ENCODE measurements at places on chromosomes 4 and X. TPM values are rescaled to one million over a fixed set of nuclear protein-coding genes. Genes with fewer than 3 reads are reported as not detected.

- DNase-seq: no peak
- H3K36me3 ChIP-seq: no peaks in the 10 kb centered on the region
- no peaks in the 10 kb centered on the region for H3K27me3 ChIP-seq
- H3K4me1 ChIP-seq: no peaks in the 10 kb centered on the region
- no peak overlapping the region for H3K27ac ChIP-seq
- H3K4me3 ChIP-seq: no peak overlapping the region
Observed at GRCh38 chrX:101803451-101803850, 128.4 kb downstream of the ZMAT1 start.

GRCh38 chr4:129623233-129623875 is 527.4 kb downstream of the C4orf33 start:
- H3K36me3 ChIP-seq: no peaks in the 10 kb centered on the region
- no peak overlapping the region for H3K27ac ChIP-seq
- no peaks in the 10 kb centered on the region for H3K27me3 ChIP-seq
- DNase-seq: peak; percentile 37
- H3K4me1 ChIP-seq: no peaks in the 10 kb centered on the region

DNA sequence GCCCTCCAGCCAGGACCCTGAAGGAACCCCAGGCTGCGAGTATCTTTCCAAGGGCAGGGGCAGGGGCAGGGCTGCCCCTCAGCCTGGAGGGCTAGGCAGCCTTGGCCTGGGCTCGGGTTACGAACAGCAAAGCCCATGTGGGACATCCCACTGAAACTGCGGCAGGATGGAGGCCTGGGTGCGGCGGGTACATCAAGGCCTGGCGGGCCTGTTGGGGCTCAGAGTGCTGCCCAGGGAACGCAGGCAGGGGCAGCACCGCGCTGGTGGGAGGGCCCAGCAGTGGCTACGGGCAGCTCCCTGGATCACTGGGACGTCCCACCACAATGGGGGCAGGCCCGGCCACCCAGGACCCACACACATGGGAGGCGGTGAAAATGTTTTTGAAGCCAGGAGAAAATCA is 10.9 kb downstream of the NAT8L start:
- H3K36me3 ChIP-seq: no peaks in the 10 kb centered on the region
- DNase-seq: no peak
- no peak overlapping the region for H3K27ac ChIP-seq
- peaks cover 1% of the 10 kb centered on the region for H3K4me1 ChIP-seq
- no peak overlapping the region for H3K4me3 ChIP-seq
- no peaks in the 10 kb centered on the region for H3K27me3 ChIP-seq

GRCh38 chr4:8146157-8146556 is 12.5 kb downstream of the ABLIM2 start:
- no peaks in the 10 kb centered on the region for H3K36me3 ChIP-seq
- H3K27ac ChIP-seq: no peak overlapping the region
- no peak overlapping the region for H3K4me3 ChIP-seq
- H3K4me1 ChIP-seq: no peaks in the 10 kb centered on the region

- no peak overlapping the region for H3K4me3 ChIP-seq
- no peaks in the 10 kb centered on the region for H3K27me3 ChIP-seq
- H3K27ac ChIP-seq: no peak overlapping the region
- H3K4me1 ChIP-seq: no peaks in the 10 kb centered on the region
- H3K36me3 ChIP-seq: no peaks in the 10 kb centered on the region
- DNase-seq: no peak
Observed at GRCh38 chrX:77723681-77724080, 62.3 kb downstream of the ATRX start.

GRCh38 chr4:57110640-57111511 is 691 bp upstream of the IGFBP7 start:
- DNase-seq: peak; percentile 77
- H3K36me3 ChIP-seq: no peaks in the 10 kb centered on the region
- peak overlapping the region; percentile 95 for H3K27ac ChIP-seq
- H3K27me3 ChIP-seq: peaks cover 6% of the 10 kb centered on the region
- H3K4me1 ChIP-seq: peaks cover 18% of the 10 kb centered on the region

DNA sequence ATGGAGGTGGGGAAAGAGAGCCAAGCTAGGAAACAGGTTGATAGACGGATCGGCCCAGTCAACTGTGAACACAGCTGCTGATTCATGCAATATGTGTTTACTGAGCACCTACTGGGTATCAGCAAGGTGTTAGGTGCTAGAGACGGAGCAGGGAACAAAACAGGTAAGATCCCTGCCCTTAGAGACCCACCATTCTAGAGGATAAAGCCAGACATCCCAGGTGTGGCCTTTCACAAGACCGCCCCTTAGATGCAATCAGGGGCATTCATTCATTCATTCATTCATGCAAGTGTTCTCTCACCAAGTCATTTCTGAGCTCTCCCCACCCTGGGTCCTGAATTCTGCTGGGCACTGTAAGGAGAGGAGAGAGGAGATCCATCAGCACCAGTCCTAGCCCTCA is 20.2 kb upstream of the MTM1 start:
- no peaks in the 10 kb centered on the region for H3K36me3 ChIP-seq
- no peak for DNase-seq
- no peaks in the 10 kb centered on the region for H3K4me1 ChIP-seq
- no peak overlapping the region for H3K4me3 ChIP-seq
- no peaks in the 10 kb centered on the region for H3K27me3 ChIP-seq
- H3K27ac ChIP-seq: peak overlapping the region; percentile 68

DNA sequence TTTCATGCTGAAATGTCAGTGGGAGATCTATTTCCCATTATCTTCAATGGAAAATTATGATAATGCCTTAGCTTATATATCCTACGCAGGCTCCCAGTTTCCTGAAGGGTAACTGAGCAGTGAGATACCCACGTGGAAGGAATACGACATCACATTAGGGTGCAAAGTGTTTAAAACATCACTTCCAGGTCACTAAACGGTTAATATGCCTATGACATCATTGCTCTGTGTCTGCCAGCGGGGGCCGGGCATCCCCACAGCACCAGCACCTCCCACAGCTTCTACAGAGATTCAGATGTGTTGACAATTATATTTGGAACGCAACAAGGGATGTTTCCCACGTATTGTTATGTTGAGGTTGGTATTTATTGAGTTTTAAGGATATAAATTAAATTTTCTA is 27.1 kb downstream of the TMEM271 start:
- H3K27ac ChIP-seq: no peak overlapping the region
- no peaks in the 10 kb centered on the region for H3K36me3 ChIP-seq
- no peaks in the 10 kb centered on the region for H3K4me1 ChIP-seq
- no peak overlapping the region for H3K4me3 ChIP-seq
- no peaks in the 10 kb centered on the region for H3K27me3 ChIP-seq

DNA sequence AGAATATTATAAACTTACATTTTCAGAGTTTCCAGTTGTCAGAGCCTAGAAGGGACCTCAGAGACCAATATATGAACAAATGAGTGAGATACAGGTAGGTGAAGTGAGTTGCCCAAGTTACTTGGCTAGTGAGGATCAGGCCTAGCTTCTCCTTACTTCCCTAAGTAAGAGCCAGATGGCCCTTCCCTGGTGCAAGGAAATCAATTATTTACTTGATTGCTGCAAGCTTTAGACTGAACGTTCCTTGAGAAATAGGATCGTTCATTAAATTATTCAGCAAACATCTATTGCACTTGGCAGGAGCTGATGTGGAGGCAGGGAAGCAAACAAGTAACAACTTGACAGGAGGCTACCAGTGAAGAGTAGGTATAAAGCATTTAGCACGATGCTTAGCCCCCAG is 117.8 kb downstream of the EFHC2 start:
- H3K4me1 ChIP-seq: no peaks in the 10 kb centered on the region
- H3K36me3 ChIP-seq: no peaks in the 10 kb centered on the region
- DNase-seq: no peak

- no peaks in the 10 kb centered on the region for H3K4me1 ChIP-seq
- DNase-seq: no peak
- H3K27ac ChIP-seq: no peak overlapping the region
Observed at GRCh38 chr4:147303174-147303872, 177.6 kb upstream of the EDNRA start.

DNA sequence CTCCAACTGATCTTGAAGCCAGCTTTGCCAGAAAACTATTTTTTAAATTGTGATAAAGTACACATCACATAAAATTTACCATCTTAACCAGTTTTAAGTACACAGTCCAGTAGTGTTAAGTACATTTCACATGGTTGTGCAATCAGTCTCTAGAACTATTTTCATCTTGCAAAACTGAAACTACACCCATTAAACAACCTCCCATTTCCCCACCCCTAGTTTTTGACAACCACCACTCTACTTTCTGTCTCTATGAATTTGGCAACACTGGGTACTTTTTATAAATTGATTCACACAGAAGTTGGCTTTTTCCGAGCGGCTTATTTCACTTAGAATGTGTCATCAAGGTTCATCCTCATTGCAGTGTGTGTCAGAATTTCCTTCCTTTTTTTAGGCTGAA is 31.0 kb downstream of the TRPC5 start:
- no peak overlapping the region for H3K4me3 ChIP-seq
- H3K27me3 ChIP-seq: no peaks in the 10 kb centered on the region
- H3K4me1 ChIP-seq: no peaks in the 10 kb centered on the region

GRCh38 chr4:98006060-98006459 is 137.2 kb downstream of the STPG2 start:
- no peak overlapping the region for H3K27ac ChIP-seq
- no peak for DNase-seq
- H3K4me1 ChIP-seq: no peaks in the 10 kb centered on the region
- no peak overlapping the region for H3K4me3 ChIP-seq

DNA sequence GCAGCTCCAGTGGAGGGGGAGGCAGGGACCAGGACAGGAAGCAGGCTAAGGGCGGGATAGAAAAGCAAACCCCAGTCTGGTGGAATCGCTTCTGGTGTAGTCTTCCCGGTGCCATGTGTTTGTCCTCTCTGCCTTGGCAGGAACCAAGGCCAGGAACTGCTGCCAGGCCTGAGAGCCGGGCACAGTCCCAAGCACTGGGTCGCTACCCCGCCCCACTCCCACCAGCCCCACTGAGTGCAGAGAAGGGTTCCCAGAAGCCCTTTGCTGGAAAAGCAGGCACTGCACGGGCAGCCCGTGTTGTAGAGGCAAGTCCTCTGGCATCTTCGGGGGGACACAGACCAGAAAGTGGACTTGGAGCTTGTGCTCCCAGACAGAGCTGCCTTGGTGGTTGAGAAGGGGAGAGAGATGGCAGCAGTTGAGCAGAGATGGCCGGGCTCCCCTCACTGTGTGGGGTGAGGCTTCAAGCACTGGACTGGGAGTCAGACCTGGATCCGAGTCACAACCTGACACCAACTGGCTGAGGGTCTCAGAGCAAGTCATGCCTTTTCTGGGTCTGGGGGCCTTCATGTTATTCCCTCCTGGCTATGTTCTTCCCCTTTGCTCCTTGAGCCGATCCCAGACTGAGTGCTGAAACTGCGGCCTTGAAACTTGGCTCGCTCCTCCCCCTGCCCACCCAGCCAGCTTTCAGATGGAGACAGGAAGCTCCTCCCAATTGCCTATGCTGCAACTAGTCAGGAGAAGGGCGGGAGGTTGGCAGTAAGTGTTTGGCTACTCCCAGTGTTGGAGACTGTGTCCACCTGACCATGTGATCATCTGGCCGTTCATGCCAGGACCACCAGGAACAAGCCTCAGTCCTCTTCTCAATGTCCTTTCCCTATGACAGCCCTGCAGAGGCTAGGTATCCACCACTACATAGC is 59.7 kb upstream of the MTM1 start:
- no peak overlapping the region for H3K4me3 ChIP-seq
- DNase-seq: peak; percentile 65
- no peaks in the 10 kb centered on the region for H3K36me3 ChIP-seq

- no peak for DNase-seq
- no peaks in the 10 kb centered on the region for H3K4me1 ChIP-seq
Observed at GRCh38 chr4:186485150-186485549, 70.2 kb downstream of the MTNR1A start.

- no peak for DNase-seq
- no peaks in the 10 kb centered on the region for H3K36me3 ChIP-seq
- peaks cover 60% of the 10 kb centered on the region for H3K4me1 ChIP-seq
- H3K27ac ChIP-seq: no peak overlapping the region
- no peak overlapping the region for H3K4me3 ChIP-seq
- no peaks in the 10 kb centered on the region for H3K27me3 ChIP-seq
Observed at GRCh38 chrX:44937606-44938005, 64.6 kb downstream of the KDM6A start.

- no peaks in the 10 kb centered on the region for H3K4me1 ChIP-seq
- no peak overlapping the region for H3K4me3 ChIP-seq
- no peak overlapping the region for H3K27ac ChIP-seq
- DNase-seq: no peak
Observed at GRCh38 chr4:186074189-186074588, 5.2 kb downstream of the TLR3 start.

DNA sequence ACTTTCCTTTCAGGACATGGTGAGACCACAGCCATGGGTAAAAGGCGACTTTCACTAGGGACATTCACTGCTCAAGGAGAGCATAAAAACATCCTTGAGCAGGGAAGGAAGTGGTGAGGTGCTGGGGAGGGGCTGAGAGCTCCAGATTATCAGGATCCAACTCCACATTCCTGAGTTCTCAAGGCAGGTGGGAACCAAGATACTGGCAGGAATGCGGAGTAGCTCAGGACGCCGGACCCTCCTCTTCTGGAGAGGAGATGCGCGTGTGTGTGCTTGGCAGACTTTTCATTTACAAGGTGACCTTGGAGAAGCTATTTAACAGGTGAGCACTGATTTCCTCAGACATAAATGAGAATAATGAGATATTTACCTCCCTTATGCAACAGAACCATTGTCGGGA is 41.3 kb upstream of the TXK start:
- H3K4me3 ChIP-seq: no peak overlapping the region
- no peaks in the 10 kb centered on the region for H3K4me1 ChIP-seq
- H3K27ac ChIP-seq: no peak overlapping the region
- no peaks in the 10 kb centered on the region for H3K36me3 ChIP-seq
- no peak for DNase-seq

DNA sequence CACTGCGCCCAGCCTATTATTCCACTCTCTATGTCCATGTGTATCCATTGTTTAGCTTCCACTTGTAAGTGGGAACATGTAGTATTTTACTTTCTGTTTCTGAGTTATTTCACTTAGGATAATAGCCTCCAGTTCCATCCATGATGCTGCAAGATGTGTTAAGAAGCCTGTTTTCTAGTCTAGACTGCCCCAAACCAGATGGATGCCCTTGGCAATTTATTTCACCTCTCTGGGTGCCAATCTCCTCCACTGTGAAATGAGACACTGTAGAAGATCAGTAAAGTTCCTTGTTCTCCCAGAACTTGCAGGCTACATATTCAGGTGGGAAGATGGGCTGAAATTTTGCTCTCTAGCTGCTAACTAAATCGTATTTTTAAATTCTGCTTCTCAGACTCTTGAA is 72.8 kb downstream of the TSPAN5 start:
- no peak overlapping the region for H3K4me3 ChIP-seq
- H3K36me3 ChIP-seq: no peaks in the 10 kb centered on the region
- H3K27ac ChIP-seq: no peak overlapping the region
- H3K27me3 ChIP-seq: no peaks in the 10 kb centered on the region
- H3K4me1 ChIP-seq: no peaks in the 10 kb centered on the region

- H3K4me1 ChIP-seq: peaks cover 21% of the 10 kb centered on the region
- no peak overlapping the region for H3K4me3 ChIP-seq
- no peak for DNase-seq
- H3K36me3 ChIP-seq: no peaks in the 10 kb centered on the region
Observed at GRCh38 chrX:65598559-65599147, 64.1 kb upstream of the LAS1L start.

The PCDH11X gene
- not detected for polyA plus RNA-seq

The F9 gene
- not detected for polyA plus RNA-seq

The RENBP gene
- 8.1 TPM for polyA plus RNA-seq

The IL9R gene
- polyA plus RNA-seq: 0.25 TPM

The WNK3 gene
- 0.31 TPM for polyA plus RNA-seq
